ENCODE measurements at places on chromosomes 6 and 20. TPM values are rescaled to one million over a fixed set of nuclear protein-coding genes. Genes with fewer than 3 reads are reported as not detected.
A peak's percentile ranks its signal among the peaks of the same experiment; 100 is the strongest.

DNA sequence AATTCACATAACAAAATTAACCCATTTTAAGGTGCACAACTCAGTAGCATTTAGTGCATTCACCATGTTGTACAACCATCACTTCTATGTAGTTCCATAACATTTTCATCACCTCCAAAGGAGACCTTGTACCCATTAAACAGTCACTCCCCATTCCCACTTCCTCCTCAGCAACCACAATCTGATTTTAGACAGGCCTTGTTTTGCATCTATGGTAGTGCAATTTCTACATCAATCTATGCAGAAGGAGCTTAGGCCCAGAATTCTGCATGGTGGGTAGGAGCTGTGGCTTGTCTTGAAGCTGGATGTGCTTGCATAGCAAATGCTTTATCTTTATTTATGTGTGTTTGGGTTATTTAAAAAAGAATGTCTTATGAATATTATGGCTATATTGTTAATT, 13.5 kb upstream of the HLA-DQA1 start:
- DNase-seq = no peak
- no peak overlapping the region for H3K4me3 ChIP-seq
- H3K4me1 ChIP-seq = no peaks in the 10 kb centered on the region

DNA sequence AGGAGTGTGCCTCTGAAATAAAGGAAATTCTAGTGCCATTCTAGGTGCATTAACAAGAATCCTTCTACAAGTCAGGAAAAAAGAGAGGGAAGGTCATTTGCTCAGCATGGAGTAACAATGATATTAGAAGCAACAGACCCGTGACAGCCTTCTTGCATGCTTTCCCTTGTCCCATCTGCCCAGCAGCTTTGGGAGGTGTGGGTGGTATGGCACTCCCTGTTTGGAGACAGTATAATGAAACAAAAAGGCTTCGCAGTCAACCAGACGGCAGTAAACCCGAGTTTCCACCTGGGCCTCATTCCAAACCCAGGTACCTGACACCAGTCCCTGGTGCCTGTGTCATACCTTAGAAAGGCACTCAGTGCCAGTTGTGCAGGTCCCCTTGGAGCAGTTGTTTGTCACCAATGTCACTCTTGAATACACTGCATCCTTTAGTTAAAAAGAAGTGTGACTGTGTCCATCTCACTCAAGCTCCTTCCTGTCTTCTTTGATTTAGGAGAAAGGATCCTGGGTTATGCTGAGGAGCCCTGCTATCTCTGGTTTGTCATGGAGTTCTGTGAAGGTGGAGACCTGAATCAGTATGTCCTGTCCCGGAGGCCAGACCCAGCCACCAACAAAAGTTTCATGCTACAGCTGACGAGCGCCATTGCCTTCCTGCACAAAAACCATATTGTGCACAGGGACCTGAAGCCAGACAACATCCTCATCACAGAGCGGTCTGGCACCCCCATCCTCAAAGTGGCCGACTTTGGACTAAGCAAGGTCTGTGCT, 14.7 kb downstream of the STK35 start:
- peak overlapping the region; percentile 58 for H3K27ac ChIP-seq
- H3K4me1 ChIP-seq = peaks cover 94% of the 10 kb centered on the region
- no peak overlapping the region for H3K4me3 ChIP-seq
- no peak for DNase-seq

DNA sequence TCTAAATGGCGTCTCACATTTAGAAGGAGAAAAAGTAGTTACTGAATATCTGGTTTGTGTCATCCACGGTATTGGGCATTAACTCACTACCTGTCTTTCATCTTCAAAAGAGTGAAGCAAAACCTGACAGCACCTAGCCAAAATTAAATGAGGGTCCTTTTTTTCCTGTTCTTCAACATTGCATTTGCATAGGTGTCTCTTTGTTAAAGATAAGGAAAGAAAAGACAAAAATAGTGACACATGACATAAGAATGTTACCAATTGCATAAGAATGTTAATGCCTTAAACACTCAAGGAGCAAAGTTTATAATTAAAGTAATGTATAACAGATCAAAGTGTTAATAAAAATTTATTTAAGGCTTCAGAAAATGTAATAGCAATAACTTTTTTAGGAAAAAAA, 61.4 kb upstream of the MANEA start:
- no peak for DNase-seq
- H3K27me3 ChIP-seq = no peaks in the 10 kb centered on the region
- H3K27ac ChIP-seq = no peak overlapping the region
- no peaks in the 10 kb centered on the region for H3K4me1 ChIP-seq
- no peak overlapping the region for H3K4me3 ChIP-seq

DNA sequence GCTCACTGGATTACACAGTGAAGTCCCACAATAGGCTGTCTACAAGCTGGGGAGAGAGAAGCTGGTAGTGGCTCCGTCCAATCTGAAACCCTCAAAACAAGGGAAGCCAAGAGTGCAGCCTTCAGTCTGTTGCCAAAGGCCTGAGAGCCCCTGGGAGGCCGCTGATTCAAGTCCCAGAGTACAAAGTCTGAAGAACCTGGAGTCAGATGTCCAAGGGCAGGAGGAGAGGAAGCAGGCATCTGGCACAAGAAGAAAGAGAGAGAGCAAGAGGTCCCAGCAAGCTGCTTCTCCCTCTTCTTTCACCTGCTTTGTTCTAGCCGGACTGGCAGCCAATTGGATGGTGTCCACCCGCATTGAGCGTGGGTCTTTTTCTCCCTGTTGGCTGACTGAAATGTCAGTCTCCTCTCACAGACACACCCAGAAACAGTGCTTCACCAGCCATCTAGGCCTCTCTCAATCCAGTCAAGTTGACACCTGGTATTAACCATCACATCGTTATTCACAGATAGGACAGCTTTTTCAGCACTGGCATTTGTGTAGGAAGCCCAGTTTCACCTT, 51.2 kb downstream of the CRYBG1 start:
- peaks cover 12% of the 10 kb centered on the region for H3K27me3 ChIP-seq
- H3K4me3 ChIP-seq = no peak overlapping the region
- no peak for DNase-seq
- H3K4me1 ChIP-seq = no peaks in the 10 kb centered on the region
- no peaks in the 10 kb centered on the region for H3K36me3 ChIP-seq

- H3K36me3 ChIP-seq = peaks cover 38% of the 10 kb centered on the region
- no peak overlapping the region for H3K4me3 ChIP-seq
- H3K27ac ChIP-seq = peak overlapping the region; percentile 31
- H3K4me1 ChIP-seq = peaks cover 99% of the 10 kb centered on the region
These were observed 121.6 kb downstream of the OGFRL1 start for GRCh38 chr6:71410164-71410566.

DNA sequence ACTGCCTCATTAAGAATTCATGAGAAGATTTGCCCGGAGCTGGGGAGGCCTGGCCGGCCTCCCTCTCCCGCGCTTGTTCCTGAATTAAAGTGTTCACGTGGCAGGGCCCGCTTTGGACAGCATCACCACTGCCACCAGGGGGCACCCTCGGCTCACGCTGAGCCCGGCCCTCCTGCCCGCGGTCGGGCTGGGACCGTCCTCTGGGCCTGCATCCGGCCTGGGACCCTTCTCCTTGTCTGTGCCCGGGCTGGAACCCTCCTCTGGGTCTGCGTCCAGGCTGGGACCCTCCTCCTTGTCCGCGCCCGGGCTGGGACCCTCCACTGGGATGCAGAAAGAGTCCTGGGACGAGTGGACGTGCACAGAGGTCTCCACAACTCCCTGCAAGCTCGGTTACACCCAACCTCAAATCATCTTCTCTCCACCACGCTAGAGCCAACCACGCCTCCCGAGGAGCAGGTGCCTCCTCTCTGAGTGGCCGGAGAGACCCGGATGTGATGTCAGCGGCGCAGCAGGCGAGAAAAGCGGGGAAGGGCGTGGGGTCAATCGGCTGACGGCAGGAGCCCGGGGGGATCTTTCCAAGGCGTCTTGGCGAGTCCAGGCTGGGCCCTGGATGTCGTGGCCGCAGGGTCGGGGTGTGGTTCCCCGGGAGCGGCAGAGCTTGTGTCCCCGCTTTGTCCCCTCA, 50.9 kb upstream of the DACT2 start:
- peak; percentile 77 for DNase-seq
- H3K27me3 ChIP-seq = peaks cover 76% of the 10 kb centered on the region
- no peak overlapping the region for H3K27ac ChIP-seq

GRCh38 chr20:4480104-4480503, 241.6 kb upstream of the PRND start:
- H3K27me3 ChIP-seq = peaks cover 5% of the 10 kb centered on the region
- no peaks in the 10 kb centered on the region for H3K36me3 ChIP-seq
- no peak overlapping the region for H3K4me3 ChIP-seq
- no peak for DNase-seq
- H3K27ac ChIP-seq = no peak overlapping the region
- no peaks in the 10 kb centered on the region for H3K4me1 ChIP-seq

GRCh38 chr6:170374571-170375444, 68.2 kb downstream of the FAM120B start:
- H3K27me3 ChIP-seq = no peaks in the 10 kb centered on the region
- H3K36me3 ChIP-seq = peaks cover 31% of the 10 kb centered on the region
- H3K27ac ChIP-seq = no peak overlapping the region
- DNase-seq = no peak
- H3K4me1 ChIP-seq = peaks cover 12% of the 10 kb centered on the region

ELOVL2 gene
- total RNA-seq = 1.4 TPM

DNA sequence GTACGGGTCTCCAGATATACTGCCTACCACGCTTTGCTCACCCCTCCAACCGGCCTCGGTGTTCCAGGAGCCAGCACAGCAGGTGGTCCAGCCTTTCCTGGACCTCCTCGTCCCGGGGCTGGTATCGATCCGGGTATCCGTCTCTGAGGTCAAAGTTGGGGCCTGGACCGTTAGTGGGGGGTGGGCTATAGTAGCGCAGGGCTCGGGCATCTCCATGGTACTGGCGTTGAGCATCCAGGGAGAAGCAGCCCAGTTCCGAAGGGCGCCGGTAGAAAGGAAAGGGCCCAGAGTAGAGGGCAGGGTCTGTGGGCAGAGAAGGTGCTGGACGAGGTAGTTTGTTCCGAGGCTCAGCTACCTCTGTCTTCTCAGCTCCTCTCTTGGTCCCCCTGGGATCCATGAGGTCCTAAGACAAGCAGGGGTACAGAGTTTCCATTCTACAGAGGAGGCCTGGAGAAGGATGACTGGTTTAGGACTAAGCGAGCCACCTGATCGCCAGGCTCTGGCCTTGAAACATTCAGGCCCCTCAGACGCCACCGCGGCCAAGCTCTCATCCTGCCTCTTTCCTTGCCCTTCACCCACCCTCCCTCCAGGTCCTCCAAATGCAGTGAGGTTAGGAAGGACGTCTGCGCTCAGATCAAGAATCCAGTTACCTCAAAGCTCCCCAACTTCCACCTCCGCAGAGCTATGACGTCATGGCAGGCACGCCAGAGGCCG, 502 bp downstream of the DXO start:
- H3K36me3 ChIP-seq = peaks cover 40% of the 10 kb centered on the region
- peaks cover 38% of the 10 kb centered on the region for H3K4me1 ChIP-seq
- H3K27ac ChIP-seq = peak overlapping the region; percentile 98
- no peaks in the 10 kb centered on the region for H3K27me3 ChIP-seq
- peak overlapping the region; percentile 98 for H3K4me3 ChIP-seq

DNA sequence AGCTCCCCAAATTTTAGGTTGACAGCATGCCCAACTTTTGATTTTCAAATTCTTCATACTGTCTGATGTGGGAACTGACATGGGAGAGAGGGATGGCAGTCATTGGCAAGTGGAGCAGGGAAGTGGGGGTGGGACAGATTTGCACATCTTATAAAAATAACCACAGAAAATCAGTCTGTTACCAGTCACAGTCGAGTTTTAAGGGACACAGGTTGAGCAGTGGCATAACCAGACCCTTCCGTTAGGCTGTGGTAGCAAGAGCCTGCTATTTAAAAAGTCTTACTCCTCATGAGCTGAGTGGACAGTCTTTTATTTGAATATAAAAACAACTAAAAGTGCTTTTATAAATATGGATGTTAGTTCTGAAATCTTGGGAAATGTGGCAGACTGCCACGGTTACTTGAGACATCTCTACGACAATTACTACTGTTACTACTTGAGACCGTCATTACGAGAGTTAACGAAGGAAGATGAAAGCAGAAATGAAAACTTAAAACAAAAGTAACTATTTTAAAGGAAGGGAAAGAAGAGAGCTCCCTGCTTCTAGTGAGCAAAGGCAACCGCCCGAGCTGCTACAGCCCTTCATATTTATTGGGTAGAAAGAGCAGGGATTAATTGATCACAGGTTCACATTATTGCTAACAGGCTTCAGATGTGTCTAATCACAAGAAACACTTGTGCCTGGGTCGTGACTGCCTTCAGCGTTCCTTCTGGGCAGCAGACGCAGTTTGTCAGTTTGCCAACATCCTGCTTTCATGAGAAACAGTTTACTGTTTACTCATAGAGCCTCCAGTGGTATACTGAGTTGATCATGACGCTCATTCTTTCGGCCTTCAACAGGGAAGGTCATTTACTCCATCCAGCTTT, 71.3 kb downstream of the EFHC1 start:
- H3K4me3 ChIP-seq = no peak overlapping the region
- no peaks in the 10 kb centered on the region for H3K27me3 ChIP-seq
- peaks cover 7% of the 10 kb centered on the region for H3K36me3 ChIP-seq
- H3K4me1 ChIP-seq = peaks cover 4% of the 10 kb centered on the region
- H3K27ac ChIP-seq = no peak overlapping the region

DNA sequence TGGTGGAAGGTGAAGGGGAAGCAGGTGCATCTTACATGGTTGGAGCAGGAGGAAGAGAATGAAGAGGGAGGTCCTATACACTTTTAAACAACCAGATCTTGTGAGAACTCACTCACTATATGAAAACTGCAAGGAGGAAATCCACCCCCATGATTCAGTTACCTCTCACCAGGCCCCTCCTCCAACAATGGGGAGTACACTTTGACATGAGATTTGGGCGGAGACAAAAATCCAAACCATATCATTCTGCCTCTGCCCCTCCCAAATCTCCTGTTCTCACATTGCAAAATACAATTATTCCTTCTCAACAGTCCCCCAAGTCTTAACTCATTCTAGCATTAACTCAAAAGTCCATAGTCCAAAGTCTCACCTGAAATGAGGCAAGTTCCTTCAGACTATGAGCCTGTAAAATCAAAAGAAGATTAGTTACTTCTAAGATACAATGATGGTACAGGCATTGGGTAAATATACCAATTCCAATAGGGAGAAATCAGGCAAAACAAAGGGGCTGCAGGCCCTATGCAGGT, 60.5 kb downstream of the EDN1 start:
- H3K4me1 ChIP-seq = peaks cover 10% of the 10 kb centered on the region
- H3K27me3 ChIP-seq = no peaks in the 10 kb centered on the region
- H3K27ac ChIP-seq = no peak overlapping the region
- H3K36me3 ChIP-seq = no peaks in the 10 kb centered on the region
- no peak for DNase-seq

THEMIS gene
- total RNA-seq = 0.22 TPM

FAM210B gene
- 52.7 TPM for total RNA-seq

SLC52A3 gene
- total RNA-seq = 2.3 TPM

DNA sequence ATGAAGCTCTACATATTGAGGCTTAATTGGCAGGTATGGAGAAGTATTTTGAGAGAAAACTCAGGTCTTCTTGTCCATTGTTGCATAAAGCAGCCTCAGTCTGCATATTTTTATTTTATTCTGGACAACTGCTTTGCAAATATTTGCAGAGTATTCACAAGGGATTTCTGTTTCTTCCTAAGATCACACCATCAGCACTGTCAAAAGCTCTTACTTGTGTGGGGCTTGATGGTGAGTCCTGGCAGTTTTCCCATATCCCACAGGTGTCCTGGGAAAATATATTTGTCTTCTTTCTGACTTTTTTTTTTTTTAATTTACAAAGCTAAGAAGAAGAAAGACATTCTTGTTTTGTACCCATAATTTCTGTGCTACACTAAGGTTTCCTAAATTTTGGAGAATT, 16.9 kb upstream of the MLIP start:
- no peaks in the 10 kb centered on the region for H3K36me3 ChIP-seq
- H3K27ac ChIP-seq = no peak overlapping the region
- H3K4me1 ChIP-seq = peaks cover 74% of the 10 kb centered on the region

GRCh38 chr6:40778196-40778595, 191.0 kb upstream of the LRFN2 start:
- no peak overlapping the region for H3K27ac ChIP-seq
- H3K36me3 ChIP-seq = no peaks in the 10 kb centered on the region
- no peak for DNase-seq

Data from left ventricle myocardium inferior (tissue), 1 donor.